ENCODE measurements at places on chromosomes 13 and 19. TPM values are rescaled to one million over a fixed set of nuclear protein-coding genes. Genes with fewer than 3 reads are reported as not detected.
A peak's percentile ranks its signal among the peaks of the same experiment; 100 is the strongest.

GRCh38 chr13:59016250-59016649 is 1147.5 kb downstream of the DIAPH3 start:
- DNase-seq: no peak

DNA sequence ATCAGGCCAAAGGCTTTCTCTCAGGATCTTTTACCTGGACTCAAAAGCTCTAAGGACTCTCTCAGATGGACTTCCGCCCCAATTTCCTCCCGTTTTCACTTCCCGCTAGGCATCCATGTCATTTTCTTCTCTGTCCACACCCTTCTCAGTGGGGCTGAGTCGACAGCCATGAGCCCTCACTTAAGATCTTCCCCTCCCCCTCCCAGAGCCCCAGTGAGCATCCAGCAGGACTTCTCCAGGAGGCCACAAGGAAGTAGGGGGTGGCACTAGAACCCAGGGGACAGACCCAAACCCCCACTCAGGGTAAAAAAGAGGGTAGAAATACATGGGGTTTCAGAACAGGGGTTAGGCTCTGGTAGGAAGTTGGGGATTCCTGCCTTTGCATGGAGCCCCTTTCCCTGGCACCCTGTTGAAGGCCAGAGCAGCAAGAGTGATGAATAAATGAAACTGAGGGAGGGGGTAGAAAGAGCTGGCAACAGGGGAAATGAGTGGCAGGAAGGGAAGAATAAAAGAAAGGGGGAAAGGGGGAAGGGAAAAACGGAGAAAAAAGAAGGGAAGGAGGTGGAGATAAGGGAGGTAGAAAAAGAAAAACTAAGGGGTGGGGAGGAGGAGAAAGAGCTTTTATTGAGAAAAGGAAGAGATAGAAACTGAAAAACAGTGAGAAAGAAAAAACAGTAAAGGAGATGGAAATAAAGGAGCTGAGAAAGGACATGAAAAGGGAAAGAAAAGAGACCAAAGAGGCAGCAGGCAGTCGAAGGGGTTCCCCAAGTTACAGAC is 42.3 kb downstream of the DEDD2 start:
- no peak for DNase-seq

DNA sequence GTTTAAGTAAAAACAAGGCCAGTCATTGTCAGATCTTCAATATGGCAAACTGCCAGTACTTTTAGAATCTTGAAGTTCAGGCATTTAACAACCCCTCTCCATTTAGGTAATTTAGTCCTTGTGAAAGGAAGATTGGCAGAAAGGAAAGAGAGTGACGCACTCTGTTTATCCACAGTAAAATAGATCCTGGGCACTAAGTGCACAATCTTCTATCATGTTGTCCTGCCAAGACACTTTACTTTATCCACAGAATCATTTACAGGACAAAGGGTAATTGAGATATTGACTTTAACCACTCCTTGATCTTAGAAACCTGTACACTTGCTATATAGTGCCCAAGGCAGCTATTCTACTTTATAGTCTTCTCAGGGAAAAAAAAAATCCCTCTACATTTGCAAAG is 786.4 kb upstream of the SLITRK1 start:
- no peak for DNase-seq

Gene KLK15
- not detected for total RNA-seq

- DNase-seq: peak; percentile 80
Observed at GRCh38 chr13:28046981-28047380, 53.4 kb downstream of the FLT3 start.

GRCh38 chr19:53809518-53810186 is 14.5 kb downstream of the NLRP12 start:
- no peak for DNase-seq

Gene LGALS14
- not detected for total RNA-seq

Gene TMEM150B
- total RNA-seq: not detected

- DNase-seq: no peak
Observed at GRCh38 chr19:40143612-40144011, 47.6 kb upstream of the MAP3K10 start.

DNA sequence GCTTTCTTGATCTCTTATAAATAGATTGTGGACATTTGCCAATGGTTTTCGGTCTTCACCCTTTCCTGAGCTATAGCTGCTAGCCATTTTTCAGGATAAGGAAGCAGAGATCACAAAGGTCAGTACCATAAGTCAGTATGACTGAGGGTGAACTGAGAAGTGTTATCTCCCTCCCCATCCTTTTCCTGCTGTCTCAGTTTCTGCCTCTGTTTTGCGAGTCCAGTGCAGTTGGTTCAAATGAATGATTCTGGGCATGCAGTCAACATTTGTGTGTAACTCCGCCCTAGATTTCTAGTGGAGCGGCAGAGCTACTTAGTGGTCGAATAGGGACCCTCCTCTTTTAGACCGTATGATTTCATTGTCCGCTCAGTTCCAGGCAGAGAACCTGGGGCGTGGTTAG is 460.8 kb upstream of the ARGLU1 start:
- DNase-seq: no peak

Gene ZNF649
- total RNA-seq: 3.9 TPM

Gene VSTM2B
- total RNA-seq: not detected

- no peak for DNase-seq
Observed at GRCh38 chr19:41249707-41250423, 14.3 kb upstream of the HNRNPUL1 start.

GRCh38 chr19:12720851-12721655 is 2.7 kb downstream of the TNPO2 start:
- DNase-seq: peak; percentile 5

Gene KLK8
- not detected for total RNA-seq

Gene ACP5
- total RNA-seq: 1.8 TPM

Gene KLK1
- total RNA-seq: not detected

- DNase-seq: no peak
Observed at GRCh38 chr13:64767054-64767453, 2463.1 kb downstream of the PCDH9 start.

Gene DNAJC15
- 24.6 TPM for total RNA-seq

DNA sequence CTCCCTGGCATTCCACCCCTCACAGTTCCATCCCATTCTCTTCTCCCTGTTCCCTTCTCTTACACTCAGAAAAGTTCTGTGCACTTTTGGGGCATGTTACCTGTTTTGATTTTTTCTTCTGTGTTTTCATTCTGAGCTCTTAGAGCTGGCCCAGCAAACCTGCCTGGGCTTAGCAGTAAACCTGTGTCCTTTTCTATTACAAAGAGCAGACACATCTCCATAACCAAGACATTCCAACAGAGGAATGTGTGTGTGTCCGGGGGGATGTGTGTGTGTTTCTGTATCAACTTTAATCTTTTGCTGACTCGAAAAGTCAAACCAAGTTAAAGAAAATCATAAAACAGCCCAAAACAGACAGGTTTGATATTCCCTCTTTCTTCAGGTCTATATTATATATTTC is 49.1 kb upstream of the SOX21 start:
- no peak for DNase-seq

GRCh38 chr13:59281453-59281852 is 882.3 kb downstream of the DIAPH3 start:
- no peak for DNase-seq

Gene CEACAM3
- total RNA-seq: not detected

Gene SYT3
- not detected for total RNA-seq

Gene CC2D1A
- total RNA-seq: 25.1 TPM

Gene ZNF677
- total RNA-seq: 10.7 TPM

DNA sequence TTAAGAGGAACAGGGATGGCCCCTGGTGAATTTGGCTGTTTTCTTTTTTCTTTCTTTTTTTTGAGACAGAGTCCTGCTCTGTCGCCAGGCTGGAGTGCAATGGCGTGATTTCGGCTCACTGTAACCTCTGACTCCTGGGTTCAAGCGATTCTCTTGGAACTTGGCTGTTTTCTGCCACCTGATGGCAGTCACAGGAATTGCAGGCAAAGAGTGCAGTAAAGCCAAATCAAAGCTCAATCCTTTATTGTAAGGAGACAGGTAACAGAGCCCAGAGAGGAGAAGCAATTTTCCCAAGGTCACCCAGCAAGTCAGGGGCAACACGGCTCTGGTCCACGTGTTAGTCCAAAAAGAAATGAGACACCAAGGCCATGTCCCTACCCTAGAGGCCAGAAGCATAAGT is 6.2 kb downstream of the TINCR start:
- DNase-seq: no peak

Gene USHBP1
- not detected for total RNA-seq

DNA sequence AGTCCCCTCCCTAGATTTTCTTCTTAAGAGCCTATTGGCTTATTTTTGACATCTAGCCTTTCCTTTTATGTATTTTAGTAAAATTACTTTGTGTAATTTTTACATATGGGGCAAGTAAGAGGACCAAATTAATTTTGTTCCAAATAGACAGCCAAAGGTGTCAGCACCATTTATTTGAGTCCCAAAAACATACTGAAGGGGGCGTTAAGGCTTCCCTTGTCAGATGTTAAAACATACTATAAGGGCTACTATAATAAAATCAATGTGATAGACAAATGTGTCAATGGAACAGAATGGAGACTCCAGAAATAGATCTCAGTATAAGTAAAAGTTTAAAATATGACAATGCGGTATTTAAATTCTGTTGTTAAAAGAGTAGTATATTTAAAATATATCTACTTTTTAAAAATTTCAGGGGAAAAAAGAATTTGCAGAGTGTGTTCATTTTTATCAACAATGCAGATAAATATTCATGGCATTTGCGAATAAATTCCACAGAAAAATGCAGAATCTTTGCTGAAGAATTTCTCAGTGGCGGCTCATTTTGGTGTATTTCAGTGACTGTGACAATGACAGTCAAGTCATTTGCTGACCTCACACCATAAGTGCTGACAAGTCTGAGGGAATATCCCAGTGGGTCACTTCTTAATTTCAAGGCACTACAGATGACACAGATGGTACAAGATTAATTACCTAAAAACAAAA is 133.7 kb downstream of the MTUS2 start:
- DNase-seq: no peak

DNA sequence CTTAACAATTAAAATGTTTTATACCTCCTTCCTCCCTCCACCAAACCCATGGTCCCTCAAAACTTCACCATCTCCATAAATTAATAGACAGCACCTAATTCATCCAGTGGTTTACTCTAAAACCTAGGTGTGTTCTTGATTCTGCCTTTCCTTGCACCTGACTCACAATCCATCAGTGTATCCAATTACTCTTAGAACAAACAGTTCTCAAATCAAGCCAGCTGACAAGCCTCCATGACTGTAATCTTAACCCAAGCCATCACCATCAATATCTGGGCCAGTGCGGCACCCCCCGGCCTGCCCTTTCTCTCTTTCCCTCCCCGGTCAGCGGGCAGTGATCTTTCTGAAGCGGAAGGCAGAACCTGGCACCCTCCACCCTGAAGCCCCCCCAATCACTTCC is 75.6 kb downstream of the TNFRSF19 start:
- DNase-seq: no peak

- DNase-seq: no peak
Observed at GRCh38 chr13:76733671-76734070, 152.5 kb downstream of the KCTD12 start.

- DNase-seq: no peak
Observed at GRCh38 chr13:52638666-52639328, 3.4 kb upstream of the HNRNPA1L2 start.

- DNase-seq: no peak
Observed at GRCh38 chr13:97492257-97492656, 58.3 kb downstream of the RAP2A start.

DNA sequence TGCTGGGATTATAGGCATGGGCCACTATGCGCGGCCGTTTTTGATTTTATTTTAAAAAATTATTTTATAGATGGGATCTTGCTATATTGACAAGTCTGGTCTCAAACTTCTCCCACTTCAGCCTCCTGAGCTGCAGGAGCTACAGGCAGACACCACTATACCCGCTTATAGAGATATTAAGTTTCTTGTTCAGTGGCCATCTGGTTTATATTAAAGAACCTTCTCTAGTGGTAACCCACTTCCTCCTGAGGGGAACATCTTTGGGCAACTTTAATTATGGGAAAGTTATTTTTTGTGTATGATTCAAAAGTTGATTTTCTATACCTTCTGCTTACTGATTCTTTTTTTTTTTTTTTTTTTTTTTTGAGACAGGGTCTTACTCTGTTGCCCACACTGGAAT is 172.7 kb downstream of the KLF5 start:
- no peak for DNase-seq

DNA sequence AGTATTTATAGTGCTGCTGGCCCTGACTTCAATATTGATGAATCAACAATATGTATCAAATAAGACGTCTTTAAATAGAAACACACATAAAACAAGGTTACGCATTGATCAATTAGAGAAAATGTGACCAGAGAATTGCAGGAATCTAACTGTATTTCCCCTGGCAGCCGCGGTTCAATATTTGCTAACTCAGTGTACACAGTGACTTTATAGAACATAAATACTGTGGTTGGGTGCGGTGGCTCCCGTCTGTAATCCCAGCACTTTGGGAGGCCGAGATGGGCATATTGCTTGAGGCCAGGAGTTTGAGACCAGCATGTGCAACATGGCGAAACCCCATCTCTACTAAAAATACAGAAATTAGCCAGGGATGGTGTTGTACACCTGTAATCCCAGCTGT is 22.8 kb upstream of the UPF3A start:
- DNase-seq: no peak

DNA sequence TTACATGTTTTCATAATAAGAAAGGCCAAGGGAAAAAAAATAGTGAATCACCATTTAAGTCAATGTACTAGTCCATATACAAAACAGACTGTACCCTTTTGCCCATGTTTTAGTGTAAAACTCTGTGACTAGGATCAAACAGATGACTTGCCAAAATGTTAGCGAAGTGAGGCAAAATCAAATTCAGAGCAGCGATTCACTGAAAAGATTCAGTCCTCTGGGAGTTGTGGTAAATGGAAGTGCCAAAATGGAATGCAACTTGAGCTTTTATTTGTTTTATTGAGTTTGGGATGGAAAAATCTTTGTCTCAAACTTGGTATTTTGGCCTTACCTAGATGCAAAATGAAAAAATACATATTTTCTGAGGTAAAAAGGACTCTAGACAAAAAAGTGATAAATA is 9.1 kb downstream of the CDADC1 start:
- DNase-seq: no peak

- DNase-seq: peak; percentile 20
Observed at GRCh38 chr19:18294467-18294864, 13.0 kb upstream of the JUND start.

- no peak for DNase-seq
Observed at GRCh38 chr13:90675129-90675528, 672.4 kb upstream of the MIR17HG start.

DNA sequence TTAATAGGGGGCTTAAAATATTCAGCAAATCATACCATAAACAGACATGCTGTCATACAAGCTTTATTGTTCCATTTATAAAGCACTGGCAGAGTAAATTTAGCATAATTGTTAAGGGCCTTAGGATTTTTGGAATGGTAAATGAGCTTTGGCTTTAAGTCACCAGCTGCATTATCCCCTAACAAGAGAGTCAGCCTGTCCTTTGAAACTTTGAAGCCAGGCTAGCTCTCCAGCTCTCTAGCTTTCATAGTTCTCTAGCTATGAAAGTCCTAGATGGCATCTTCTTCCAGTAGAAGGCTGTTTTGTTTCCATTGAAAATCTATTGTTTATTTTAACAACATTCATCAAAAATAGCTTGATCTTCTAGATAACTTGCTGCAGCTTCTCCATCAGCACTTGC is 420.8 kb upstream of the GPC6 start:
- no peak for DNase-seq

Measured in HFFc6 (cell line).